ENCODE measurements at places on chromosomes 1 and 21. TPM values are rescaled to one million over a fixed set of nuclear protein-coding genes. Genes with fewer than 3 reads are reported as not detected.

The SIM2 gene
- 16.3 TPM for total RNA-seq

DNA sequence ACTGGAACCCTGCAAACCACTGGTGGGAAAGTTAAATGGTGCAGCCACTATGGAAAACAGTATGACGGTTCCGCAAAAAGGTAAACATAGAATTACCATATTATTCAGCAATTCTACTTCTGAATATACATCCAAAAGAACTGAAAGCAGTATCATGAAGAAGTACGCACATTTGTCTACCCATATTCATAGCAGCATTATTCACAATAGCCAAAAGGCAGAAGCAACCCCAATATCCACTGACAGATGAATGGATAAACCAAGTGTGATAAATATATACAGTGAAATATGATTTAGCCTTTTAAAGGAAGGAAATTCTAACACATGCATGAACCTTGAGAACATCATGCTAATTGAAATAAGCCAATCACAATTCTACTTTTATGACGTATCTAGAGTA, 39.6 kb downstream of the DAB1 start:
- no peaks in the 10 kb centered on the region for H3K36me3 ChIP-seq
- H3K4me3 ChIP-seq = no peak overlapping the region
- H3K4me1 ChIP-seq = no peaks in the 10 kb centered on the region
- DNase-seq = no peak
- no peak overlapping the region for H3K27ac ChIP-seq
- no peaks in the 10 kb centered on the region for H3K27me3 ChIP-seq

- H3K27ac ChIP-seq = no peak overlapping the region
- no peak for DNase-seq
- no peaks in the 10 kb centered on the region for H3K36me3 ChIP-seq
- H3K4me3 ChIP-seq = no peak overlapping the region
Measured at GRCh38 chr1:97674517-97674916, 246.3 kb downstream of the DPYD start.

- no peak overlapping the region for H3K4me3 ChIP-seq
- H3K4me1 ChIP-seq = peaks cover 4% of the 10 kb centered on the region
- H3K27me3 ChIP-seq = no peaks in the 10 kb centered on the region
Measured at GRCh38 chr1:56516539-56517252, 62.7 kb downstream of the PLPP3 start.

The USP25 gene
- 49.3 TPM for total RNA-seq

The SLAMF8 gene
- total RNA-seq = 1.1 TPM

DNA sequence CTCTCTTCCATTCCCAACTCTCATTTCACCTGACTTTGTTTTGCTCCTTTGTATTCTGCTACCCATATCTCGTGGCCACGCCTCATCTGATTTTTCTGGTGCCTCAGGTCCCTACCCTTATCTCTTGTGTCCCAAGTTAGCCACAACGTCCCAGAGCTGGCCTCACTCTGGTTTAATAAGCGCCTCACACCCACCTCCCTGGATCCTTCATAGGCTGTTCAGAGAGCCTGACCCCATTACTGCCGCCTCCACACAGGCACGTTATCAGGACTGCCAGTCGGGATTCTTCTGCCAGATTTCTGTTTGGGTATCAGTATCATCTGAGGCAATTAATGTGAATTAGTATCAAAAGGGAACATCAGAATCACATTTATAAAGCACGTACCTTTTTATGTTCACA, 34.7 kb upstream of the TMEM125 start:
- H3K4me1 ChIP-seq = peaks cover 9% of the 10 kb centered on the region
- peak; percentile 55 for DNase-seq
- no peaks in the 10 kb centered on the region for H3K27me3 ChIP-seq
- H3K27ac ChIP-seq = peak overlapping the region; percentile 88
- H3K4me3 ChIP-seq = no peak overlapping the region
